ENCODE measurements at places on chromosomes 4 and X.
A peak's percentile ranks its signal among the peaks of the same experiment; 100 is the strongest.

GRCh38 chr4:82430964-82431745, 765 bp downstream of the ENOPH1 start:
- DNase-seq = peak; percentile 15

DNA sequence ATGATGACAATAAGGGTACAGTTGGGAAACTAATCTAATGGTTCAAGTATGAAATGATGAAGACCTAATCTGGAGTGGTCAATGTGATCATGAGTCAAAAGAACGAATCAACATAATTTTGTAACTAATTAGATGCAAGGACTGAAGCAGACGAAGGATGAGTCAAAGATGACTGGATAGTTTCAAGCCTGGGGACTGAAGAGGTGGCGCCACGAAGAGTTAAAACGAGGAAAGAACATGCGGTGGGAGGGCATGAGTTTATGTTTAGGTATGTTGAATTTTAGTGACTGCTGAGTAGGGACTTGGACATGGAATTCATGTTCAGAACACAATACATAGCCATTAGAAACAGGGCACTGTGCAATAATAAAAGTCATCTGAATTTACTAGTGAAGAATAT, 221.5 kb upstream of the FAM241A start:
- no peak for DNase-seq

DNA sequence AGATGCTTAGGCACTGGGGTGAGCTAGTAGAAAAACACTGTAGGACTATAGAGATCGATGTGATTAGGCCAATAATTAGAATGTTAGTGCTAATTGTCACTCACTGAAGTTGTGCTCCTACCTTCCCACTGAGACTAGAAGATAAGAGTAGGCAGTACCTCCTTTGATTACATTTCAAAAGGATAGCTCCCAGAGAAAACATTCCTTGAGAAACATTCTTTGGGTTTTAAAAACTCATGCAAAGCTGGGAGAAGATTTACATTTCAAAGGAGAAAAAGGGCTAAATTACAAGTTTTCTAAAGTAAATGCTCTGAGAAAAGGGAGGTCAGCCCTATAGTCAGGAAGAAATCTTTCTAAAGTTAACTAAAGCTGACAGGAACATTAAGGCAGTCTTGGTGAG, 860.3 kb upstream of the NDST4 start:
- DNase-seq = no peak

DNA sequence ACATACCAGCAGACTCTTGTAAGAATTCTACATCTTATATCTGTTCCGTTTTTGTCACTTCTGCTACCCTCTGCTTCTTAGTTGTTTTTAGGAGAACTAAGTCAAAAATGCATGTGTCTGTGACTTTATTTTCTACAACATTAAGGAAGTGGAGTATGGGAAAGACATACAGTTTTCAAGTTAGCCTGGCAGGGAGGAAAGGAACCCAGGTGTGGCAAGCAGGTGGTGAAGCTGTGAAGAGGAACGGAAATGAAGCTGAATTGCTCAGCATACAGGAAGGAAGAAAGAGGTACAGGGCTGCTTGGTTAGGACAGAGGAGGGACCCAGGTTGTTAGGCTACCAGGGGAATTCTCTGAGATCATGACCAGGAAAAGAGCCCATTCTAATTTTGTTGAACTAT, 9.4 kb downstream of the GPRIN3 start:
- DNase-seq = no peak

GRCh38 chrX:124328765-124329164, 3.7 kb upstream of the TEX13D start:
- DNase-seq = no peak

DNA sequence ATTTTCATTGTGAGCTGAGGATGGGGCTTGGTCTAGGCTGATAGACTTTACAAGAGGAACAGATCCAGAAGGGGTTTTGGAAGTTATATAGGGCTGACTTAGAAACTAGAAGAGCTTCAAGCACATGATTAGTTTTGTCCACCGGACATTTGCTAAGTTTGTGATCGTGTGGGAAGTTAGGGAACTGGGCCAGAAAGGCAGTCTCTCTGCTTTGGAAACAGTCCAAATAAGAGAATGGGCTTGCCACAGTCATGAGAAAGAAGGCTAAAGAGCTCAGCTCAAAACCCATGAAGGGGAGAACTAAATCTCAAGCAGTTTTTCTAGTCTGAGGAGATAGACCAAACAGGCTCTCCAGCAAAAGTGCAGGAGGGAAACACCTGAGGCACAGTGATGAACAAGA, 67.8 kb downstream of the ZNF674 start:
- DNase-seq = no peak

GRCh38 chr4:112889619-112890527, 159.6 kb upstream of the ANK2 start:
- no peak for DNase-seq

- no peak for DNase-seq
Observed at GRCh38 chr4:135533053-135533452, 1331.5 kb upstream of the PABPC4L start.

- DNase-seq = no peak
Observed at GRCh38 chrX:68273887-68274286, 159.4 kb downstream of the OPHN1 start.

GRCh38 chr4:158610790-158611189, 60.9 kb downstream of the C4orf46 start:
- no peak for DNase-seq

DNA sequence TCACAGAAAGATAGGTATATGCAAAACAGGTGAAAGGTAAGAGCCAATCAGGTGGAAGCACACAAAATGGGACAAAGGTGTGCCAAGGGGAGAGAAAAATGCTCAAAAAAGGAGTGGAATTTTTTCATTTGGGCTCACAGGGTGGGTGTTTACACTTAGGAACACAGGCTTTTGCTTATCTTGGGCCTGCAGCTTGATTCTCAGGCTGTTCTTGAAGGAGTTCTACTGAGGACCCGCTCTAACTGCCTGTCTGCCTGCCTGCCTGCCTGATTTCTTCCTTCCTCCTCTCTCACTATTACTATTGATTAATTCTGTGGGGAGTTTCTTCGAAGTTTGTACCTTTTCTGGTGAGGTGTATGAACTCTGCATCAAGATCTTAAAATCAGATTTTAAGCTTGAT, 120.3 kb upstream of the CTSO start:
- no peak for DNase-seq

DNA sequence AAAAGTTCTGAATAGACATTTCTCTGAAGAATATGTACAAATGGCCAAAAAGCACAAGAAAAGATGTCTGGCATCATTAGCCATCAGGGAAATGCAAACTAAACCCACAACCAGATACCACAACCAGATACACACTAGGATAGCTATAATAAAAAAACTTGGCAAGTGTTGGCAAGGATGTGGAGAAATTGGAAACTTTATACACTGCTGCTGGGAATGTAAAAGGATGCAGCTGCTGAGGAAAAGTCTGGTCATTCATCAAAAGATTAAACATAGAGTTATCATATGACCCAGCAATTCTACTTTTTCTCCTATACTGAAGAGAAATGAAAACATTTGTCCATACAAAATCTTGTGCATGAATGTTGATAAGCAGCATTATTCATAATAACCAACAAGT, 92.3 kb downstream of the UCHL1 start:
- DNase-seq = no peak

DNA sequence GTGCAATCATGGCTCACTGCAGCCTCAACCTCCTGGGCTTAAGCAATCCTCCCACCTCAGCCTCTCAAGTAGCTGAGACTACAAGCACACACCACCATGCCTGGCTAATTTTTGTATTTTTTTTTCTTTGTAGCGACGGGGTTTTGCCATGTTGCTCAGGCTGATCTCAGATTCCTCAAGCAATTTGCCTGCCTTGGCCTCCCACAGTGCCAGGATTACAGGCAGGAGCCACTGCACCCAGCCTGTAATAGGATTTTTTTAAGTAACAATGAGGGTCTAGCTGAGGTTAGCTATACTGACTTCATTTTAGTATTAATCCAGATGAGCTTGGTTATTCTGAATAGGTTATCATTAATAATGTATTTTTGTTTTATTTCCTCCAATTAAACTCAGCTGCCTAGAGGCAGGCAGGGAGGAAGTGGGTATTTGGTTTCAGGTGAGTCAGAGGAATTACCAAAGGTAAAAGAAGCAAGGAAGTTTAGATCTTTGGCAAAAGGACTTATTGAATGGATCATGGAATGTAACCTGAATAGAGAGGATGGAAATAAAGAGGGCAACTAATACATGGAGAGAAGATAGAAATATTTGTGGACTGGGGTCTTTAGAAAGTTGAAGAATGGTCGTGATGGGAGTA, 1023.3 kb upstream of the TENM3 start:
- DNase-seq = no peak
